ENCODE measurements at places on chromosomes 7 and 10.

GRCh38 chr7:6545398-6546126 is 5.7 kb downstream of the GRID2IP start:
- no peak for DNase-seq

DNA sequence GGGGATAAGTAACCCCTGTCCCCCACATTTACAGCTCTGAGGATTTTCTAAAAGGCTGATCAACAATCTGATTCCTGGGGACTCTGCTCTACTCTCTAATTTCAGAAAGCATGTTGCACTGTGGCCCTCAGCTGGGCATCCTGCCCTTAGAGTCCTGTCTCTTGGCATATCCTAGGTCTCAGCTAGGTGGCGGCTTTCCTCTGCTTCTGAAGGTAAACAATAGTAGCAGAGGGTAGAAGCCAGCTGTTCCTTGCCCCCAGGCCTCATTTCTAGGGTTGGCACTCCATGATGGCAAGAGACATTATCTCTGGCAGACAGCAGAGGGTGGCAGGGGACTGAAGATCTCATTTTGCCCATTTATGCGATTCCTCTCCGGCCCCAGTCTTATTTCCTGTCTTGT is 77.0 kb downstream of the ADCYAP1R1 start:
- DNase-seq, result no peak

GRCh38 chr10:97479939-97480338 is 18.3 kb downstream of the MMS19 start:
- no peak for DNase-seq

GRCh38 chr7:93958216-93958615 is 36.7 kb downstream of the GNG11 start:
- DNase-seq, result no peak

DNA sequence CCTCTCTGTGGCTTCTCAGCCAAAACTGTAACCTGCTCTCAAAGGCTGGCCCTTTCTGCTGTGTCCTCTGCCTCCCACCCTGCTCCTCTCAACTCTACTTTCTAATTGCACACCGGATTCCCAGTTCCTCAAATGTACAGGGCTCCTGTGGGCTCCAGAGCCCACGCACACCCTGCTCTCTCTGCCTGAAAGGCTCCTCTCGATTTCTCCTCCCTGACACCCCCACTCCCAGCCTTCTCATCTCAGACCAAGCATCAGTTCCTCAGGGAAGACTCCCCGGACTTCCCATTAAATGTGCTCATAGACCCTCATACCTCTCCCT is 111.7 kb upstream of the STEAP1B start:
- no peak for DNase-seq

DNA sequence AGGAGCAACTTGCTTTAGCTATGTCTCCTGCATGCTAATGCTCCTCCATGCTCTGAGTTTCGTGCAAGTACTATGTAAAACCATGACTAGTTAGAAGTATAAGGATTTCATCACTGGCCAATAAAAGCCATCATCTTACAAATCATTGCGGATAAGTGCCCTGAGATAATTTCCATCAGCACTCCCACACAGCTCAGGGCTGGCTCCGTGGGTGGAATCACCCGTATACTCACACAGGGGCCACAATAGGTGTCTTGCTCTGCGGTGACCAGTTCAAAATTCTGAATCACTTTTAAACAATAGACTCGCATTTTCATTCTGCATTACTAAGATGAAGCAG is 227.4 kb downstream of the PARD3 start:
- no peak for DNase-seq

- no peak for DNase-seq
Observed at GRCh38 chr7:55180963-55181542, 162.2 kb downstream of the EGFR start.

GRCh38 chr10:22250897-22251660 is 33.3 kb upstream of the EBLN1 start:
- no peak for DNase-seq

Measured in D721Med (cell line).